SK-N-SH (cell line): ENCODE measurements at places on chromosomes 5 and 9.

GRCh38 chr5:134103998-134104654 is 10.4 kb upstream of the TCF7 start:
- no peak for DNase-seq

DNA sequence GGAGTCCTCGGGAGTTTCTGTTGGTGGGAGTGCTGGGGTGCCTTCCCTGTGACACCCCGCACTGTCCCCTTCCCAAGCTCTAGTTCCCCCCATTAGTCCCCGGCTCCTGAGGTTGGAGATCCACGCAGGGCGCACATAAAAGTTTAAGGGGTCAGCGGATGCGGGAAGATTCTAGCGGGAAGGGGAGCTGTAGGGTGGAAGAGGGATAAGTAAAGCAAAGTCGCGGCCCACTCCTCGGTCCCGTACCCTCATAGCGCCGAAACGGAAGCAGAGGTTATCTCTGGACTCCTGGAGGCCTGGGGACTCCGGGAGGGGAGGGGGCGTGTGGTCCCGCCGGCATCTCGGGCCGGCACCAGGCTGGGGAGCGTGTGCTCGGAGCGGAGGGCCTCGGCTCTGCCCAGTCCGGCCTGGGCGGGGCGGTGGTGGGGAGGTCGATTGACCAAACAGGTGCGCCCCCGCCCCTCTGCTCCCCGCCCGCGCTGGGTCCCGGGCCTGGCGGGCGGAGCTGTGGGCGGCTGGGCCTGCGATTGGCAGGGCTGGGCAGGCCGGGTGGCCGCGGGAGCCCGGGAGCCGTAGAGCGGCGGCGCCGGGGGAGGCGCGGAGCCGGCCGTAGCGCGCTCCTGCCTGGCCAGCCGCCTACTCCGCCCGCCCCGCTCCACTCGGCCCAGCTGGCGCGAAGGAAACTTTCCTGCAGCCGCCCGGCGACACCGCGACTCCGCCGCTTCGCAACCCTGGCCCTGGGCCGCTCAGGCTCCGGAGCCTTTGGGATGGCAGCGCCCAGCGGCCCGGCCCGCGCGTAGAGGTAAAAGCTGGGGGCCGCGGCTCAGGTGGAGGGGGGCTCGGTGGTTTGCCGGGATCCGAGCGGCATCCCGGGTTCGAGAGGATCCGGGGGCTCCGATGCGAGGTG is 52.2 kb upstream of the DAB2IP start:
- DNase-seq, result peak; percentile 97

DNA sequence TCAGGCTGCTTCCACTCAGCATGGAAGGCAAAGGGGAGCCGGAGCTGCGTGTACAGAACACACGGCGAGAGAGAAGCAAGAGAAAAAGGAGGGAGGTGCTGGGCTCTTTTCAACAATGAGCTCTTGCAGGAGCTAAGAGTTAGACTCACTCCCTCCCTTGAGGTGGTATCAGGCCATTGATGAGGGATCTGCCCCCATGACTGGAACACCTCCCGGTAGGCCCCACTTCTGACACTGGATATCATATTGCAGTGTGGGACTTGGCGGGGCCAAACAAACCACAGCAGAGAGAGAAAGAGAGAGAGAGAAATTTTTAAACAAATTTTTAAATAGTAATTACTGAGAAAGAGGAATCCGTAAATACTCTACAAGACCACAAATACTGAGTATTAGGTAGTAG is 182.2 kb downstream of the TRIO start:
- DNase-seq, result no peak

DNA sequence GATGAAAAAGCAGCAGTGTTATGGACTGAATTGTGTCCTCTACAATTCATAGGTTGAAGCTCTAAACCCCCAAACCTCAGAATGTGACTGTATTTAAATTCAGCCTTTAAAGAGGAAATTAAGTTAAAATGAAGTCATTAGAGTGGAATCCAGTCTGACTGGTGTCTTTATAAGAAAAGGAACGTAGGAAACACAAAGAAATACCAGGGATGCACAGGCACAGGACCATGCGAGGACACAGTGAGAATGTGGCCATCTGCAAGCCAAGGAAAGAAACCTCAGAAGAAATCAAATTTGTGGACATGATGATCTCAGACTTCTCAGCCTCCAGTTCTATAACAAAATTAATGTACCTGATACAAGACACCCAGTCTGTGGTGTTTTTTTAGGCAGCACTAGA is 971.2 kb upstream of the CDH9 start:
- DNase-seq, result no peak

DNA sequence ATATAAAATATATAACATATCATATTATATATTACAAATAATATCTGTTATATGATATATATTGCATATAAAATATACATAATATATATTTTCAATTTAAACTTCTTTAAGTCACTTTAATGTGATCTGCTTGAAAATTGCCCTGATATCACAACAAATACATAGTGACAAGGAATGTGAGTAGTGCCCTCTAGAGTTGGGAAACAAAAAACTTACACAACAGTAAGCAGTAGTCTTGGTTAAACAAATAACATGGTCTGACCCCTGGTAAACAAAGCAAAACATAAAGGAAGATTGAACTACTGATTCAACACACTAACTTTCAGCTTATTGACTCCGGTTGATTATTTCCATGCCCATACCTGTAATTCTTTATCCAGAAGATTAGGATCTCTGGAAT is 188.3 kb upstream of the NMUR2 start:
- peak; percentile 0 for DNase-seq

DNA sequence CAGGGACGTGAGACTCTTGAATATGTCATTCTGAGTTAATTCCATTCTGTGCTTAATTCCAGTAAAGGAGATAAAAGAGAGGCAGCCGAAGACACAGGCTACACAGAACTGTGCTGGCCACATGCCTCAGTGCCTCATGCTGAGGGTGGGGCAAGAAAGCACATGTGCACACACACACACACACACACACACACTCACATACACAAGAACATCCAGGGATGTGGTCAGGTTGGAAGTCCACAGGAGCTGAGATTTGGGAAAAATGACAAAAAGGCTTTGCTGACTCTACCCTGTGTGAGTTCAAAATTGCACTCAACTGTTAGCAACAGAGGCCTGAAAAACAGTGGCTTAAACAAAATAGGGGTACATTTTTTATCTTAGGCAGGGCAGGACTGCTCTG is 40.5 kb downstream of the ALG2 start:
- DNase-seq, result no peak

GRCh38 chr5:17147617-17148016 is 69.8 kb upstream of the BASP1 start:
- DNase-seq, result no peak

- DNase-seq, result no peak
Observed at GRCh38 chr5:86981898-86982297, 285.8 kb upstream of the RASA1 start.

DNA sequence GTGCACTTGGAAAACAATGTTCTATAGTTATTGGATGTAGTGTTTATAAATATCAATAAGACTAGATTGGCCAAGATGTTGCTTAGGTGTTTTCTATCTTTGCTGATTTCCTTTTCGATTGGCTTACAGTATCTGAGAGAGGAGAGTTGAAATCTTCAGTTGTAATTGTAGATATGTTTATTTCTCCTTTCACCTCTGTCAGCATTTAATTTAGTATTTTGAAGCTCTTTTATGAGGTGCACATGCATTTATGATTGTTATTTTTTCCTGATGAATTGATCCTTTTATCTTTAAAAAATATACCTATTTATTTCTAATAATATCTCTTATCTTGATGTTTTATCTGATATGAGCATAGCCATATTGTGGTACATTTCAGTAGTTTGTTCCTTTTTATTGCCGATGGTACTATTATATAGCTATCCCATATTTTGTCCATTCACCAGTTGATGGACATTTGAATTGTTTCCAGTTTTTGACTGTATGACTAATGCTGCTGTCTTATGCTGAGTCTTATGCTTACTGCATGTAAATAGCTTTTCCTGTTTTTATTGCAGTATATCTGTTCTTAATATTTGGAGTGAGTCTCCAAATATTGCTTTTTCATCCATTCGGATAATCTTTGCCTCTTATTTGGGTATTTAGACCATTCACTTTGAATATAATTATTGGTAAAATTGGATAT is 34.7 kb downstream of the ERCC6L2 start:
- no peak for DNase-seq

DNA sequence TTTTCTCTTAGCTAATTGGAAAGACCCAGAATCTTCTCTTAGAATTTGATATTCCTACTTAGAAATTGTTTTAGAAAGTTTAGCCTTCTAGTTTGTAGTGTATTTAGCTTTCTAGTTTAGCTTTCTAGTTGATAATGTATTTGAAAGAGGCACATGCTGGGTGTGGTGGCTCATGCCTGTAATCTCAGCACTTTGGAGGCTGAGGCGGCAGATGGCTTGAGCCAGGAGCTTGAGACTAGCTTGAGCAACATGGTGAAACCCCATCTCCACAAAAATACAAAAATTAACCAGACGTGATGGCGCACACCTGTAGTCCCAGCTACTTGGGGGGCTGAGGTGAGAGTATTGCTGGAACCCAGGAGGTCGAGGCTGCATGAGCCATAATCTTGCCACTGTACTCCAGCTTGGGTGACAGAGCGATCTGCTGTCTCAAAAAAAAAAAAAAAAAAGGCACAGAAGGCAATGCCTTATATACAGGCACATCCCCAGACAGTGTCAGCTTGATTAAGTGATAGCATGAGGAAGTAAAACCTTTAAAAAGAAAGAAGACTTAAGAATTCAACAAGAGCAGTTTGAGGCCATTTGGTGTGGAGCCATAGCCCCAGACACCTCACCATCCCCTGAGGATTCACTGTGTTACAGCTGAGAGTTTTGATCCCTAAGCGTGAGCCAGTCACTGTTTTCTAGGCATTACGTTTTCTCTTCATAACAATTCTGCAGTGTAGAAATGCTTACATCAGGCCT is 34.6 kb downstream of the ZSWIM6 start:
- DNase-seq, result no peak

GRCh38 chr9:21357479-21358460 is 7.1 kb upstream of the IFNA6 start:
- DNase-seq, result no peak

DNA sequence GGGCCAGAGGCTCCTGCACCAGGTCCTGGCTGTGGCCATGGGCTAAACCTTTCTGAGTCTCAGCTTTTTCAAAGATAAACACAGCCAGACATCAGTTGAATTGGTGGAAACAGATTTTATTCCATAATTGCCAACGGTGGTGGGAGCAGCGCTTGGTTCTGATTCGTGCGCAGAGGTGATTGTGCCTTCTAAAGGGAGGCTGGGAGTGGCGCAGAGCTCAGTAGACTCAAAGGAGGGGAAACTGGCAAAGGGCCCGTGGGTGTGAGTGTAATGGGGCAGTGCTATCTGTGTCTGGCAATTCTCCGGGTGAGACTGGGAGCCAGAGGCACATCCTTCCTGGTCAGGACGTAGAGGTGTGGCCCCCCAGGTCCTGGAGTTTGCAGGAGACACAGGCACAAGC is 169.4 kb upstream of the PPP1R26 start:
- peak; percentile 71 for DNase-seq

DNA sequence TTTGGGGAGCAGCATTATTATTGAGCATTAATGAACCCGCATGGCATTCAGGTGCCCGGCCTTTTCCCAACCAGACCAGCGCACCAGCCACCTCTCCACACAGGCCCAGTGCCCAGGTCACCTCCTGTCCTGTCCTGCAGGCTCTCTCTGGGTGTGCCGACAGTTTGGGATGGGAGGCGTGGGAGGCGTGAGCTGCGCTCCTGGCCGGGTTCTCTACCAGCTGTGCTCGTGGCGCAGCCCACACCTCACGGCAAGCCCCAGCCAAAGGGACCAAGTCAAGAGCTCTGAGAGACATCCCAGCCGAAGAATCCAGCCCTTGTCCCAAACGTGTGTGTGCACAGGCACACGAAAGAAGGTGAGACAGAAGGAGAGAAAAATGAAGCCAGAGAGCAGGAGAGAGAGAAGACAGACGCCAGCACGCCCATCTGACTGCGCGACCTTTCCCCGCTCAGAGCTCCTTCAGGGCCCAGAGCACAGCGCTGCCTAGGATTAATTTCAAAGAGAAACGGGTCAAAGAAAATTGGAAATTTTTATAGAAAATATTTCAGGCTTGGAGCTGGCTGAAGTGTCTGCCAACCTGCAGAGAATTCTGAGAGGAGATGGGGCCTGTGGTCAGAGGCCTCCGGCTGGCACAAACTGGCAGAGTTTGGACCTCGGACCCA is 81.7 kb downstream of the ADAMTS2 start:
- DNase-seq, result peak; percentile 20

DNA sequence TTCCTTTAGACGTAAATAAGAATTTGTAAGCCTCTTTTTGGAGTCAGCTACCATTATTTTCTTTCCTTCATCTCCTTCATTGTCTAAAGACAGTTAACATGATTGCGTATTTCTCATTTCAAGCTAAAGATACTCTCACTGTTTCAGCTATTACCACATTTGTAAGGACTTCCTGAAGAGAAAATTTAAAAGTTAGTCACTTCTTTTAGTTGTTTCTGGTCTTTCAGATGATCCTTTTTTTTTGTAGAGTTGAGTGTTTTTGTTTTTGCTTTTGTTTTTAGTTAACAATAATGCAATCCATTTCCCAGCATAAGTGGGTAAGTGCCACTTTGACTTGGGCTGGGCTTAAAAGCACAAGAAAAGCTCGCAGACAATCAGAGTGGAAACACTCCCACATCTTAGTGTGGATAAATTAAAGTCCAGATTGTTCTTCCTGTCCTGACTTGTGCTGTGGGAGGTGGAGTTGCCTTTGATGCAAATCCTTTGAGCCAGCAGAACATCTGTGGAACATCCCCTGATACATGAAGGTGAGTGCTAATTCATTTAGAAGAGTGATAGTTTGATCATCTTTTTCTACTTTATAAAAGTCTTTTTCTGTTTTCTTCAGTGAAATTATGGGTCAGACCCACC is 2.0 kb downstream of the IL31RA start:
- no peak for DNase-seq

DNA sequence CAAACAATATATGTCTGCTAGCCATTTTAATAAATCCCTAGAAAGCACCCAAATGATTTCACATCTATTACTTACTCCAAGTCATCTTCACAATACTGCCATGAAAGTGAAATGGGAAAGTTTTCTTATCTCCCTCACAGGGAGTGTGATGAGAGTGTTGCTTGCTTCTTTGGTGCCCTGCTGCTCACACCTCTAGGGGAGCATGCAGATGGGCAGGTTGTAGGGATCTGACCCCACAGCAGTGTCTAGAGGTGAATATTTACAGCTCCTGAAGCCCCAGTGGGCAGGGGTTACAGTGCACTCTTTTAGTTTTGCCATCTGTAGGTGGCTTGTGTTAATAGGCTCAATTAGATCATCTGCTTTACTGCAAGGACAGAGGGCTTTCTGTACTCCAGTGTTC is 173.2 kb downstream of the GABRG2 start:
- no peak for DNase-seq

GRCh38 chr5:116388564-116389258 is 185.9 kb downstream of the SEMA6A start:
- DNase-seq, result no peak
